ENCODE measurements at places on chromosomes 2 and 18.

DNA sequence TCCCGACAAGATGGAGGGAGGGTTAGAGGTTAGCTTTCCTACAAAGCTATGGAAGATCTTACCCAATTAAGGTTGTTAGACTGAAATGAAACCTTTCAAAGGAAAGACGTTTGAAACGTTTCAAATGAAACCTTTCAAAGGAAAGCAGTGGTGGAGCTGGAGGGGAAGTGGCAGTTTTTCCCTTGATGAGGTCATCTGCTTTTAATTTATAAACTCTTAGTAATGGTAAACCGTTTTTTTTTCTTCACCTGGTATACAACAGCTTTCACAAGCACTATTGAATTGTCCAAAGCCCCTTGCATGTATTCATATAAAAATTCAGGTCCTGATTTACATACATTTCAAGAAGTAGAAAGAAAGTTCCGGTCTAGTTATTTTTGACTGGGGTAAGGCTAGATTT lies 7.4 kb downstream of the PMAIP1 start:
- DNase-seq = no peak

DNA sequence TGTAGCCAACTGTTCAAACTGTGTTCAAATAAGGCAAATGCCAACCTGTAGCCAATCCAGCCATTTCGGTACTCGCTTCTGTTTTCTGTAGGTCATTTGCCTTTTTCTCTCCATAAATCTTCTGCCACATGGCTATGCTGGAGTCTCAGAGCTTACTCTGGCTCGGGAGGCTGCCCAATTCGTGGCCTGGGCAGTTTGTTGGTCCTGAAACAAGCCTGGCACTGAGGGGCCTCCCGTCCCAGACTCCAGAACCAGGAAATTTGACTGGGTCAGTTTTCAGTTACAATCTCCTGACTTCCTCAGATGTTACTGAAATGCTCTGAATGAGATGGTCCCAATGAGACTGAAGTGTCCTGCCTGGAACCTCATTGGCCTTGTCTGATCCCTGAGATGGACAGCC lies 120.8 kb upstream of the NPAS2 start:
- DNase-seq = no peak

- no peak for DNase-seq
These were observed 134.1 kb downstream of the ACOXL start for GRCh38 chr2:110866466-110866865.

GRCh38 chr2:74074487-74074886 lies 73.2 kb downstream of the BOLA3 start:
- DNase-seq = no peak

GRCh38 chr2:71686781-71687180 lies 233.4 kb downstream of the DYSF start:
- no peak for DNase-seq

DNA sequence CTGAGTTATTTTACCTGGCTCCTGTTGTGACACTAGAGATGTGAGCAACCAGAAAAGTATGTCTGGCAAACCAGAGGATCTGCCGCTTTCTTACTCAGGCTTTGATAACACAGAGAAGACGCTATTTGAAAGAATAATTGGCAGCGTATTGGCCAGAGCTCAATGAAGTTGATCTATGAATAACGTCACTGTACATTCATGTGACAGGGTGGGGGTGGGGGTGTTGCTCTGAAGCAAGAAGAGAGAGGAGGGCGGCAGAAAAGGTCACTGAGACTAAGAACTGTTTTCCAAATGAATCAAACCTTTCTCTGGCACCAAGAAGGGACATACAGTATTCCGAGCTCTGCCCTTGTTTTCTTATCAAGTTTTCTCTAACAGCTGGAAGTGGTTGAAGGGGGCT lies 1.7 kb upstream of the ONECUT2 start:
- no peak for DNase-seq

DNA sequence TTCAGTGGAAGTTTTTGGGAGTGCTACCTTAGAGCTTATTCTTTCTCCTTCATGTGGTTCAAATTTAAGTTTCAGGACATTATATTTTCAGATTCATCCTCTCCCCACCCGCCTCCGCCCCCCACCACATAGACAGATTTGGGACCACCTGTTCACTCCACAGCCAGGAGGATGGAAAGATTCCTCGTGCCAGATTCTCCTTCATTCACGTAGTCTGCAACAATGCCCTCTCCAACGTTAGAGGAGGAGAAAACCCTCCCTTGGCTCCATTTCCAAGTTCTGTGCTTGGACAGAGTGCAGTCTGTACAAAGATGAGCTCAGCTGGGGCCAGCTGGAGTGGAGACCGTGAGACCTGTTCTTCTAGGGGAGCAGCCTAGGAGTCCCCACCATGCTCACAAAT lies 26.2 kb downstream of the POU3F3 start:
- no peak for DNase-seq

Data from stimulated activated CD8-positive, alpha-beta memory T cell treated with anti-CD3 and anti-CD28 coated beads, Interleukin-15, amount 100 ng/mL, for 24 hours (primary cell).